ENCODE measurements at places on chromosomes 2 and 18.

DNA sequence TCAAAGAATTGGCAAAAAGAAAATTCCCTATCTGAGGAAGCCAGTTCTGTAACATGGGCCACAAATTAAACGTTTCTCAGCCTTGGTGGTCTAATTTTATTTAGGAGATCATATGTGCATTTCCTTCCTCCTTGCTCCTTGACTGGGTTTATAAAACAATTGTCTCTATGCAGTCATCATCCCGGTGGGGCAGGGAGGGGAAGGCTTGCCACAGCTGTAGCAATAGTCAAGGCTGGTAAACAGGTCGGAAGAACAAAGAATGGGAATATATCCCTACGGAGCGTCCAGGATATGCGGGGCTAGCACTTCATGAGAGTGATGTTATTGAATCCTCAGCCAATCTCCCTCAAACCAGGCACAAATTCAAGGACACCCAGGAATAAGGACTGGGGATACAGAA, 143.8 kb downstream of the RNF152 start:
- DNase-seq = no peak

DNA sequence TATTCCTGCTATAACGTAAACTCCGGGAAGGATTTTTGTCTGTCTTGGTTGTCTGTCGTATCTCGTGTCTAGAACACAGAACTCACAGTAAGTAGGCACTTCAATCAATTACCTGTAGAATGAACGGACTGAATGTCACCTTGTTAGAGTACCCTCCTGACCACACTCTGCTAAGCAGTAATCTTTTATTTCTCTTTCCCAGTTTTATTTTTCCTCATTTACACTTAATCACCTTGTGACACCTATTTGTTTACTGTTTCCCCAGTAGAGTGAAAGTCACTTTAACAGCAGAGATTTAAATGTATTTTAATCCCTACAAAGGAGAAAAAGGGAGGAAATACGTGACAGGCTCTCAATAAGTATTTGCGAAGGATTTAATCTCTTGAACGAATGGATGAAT, 514 bp upstream of the EPB41L5 start:
- DNase-seq = no peak

GRCh38 chr2:197931661-197932312, 127.4 kb downstream of the PLCL1 start:
- DNase-seq = peak; percentile 18

- no peak for DNase-seq
Measured at GRCh38 chr2:174873471-174873870, 109.2 kb upstream of the CHRNA1 start.

DNA sequence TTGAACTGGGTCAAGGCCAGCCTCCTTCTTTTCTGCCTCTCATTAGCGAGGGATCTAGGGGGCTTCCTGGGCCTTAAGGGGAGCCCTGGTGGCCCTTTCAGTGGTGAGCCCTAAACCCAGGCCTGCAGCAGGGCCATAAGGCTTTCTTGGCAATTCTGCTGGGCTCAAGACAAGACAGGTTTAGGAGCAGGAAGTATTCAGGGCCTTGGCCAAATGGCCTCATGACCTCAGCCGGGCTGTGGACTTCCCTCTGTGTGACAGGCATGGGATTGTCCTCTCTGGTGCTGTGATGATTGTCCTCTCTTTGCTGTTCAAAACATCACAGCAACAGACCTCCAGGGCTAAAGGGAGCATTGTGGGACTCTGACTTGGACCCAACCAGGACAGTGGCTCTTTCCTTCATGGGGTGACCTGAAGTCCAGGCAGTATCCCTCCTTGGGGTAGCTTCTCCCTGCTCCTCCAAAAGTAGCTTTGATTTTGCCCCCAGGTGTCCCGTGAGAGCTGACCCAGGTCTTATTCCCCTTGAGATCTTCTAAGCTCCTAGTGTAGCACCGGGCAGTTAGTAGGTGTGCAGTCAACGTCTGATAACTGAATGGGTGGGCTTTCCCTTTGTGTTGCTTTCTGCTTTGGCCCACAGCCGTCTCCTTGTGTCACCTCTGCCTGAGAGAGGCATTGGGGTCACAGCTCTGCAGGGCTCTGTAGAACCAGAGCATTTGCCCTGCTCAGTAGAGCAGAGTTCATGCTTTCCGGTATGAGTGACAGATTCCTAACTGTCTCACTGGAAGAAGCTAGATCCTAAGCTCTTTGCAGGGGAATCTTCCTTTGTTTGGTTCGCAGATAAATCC, 14.7 kb downstream of the FOSL2 start:
- no peak for DNase-seq

DNA sequence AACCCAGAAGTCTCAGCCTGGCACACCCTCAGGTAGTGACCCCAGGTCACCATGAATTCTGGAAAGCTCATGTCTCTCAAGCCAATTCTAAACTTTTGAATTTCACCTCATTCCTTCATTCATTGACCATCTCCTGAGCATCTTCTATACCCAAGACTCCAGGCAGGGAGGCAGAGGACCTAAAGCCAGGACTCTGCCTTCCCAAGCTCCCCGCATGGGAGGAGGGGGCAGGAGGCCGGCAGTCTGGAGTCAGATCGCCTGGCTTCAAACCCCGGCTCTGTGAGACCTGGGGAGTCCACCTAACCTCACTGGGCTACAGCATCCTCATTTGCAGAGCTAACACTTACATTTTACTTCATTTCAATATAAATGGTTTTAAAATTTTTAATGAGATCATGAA, 59.0 kb downstream of the SMAD7 start:
- DNase-seq = no peak

GRCh38 chr18:56391931-56392590, 246.3 kb downstream of the TXNL1 start:
- no peak for DNase-seq

DNA sequence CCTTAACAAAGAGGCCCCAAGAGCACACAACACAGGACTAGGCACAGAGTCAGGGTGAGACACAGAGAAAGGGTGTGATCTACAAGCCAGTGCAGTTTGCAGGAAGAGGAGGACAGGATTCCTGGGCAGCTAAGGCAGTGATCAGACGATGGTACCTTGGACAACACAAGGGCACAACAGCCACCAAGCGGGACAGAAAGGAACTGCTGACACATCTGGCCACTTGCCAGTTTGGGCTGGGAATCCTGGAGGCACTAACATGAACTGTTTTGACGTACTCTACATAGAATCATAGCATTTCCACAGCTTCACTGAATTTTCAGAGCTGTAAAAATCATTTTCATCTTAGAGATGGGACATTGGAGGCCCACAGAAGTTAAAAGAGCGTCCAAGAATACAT, 221.5 kb upstream of the SLC35G4 start:
- no peak for DNase-seq

DNA sequence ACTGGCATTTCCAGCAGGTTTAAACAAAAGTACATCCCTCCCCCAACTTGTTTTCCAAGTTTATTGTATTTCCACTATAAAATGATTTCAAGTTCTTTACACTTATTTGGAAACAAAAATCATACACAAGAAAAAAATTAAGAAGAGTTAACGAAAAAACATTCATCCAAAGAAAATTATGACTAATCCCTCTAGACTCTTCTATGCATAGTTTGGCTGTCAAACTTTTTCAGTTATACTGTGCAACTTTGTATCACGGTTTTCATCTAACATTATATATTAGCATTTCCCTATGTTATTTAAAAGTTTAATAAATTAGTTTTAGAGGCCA, 627 bp downstream of the WDCP start:
- no peak for DNase-seq

- DNase-seq = no peak
Measured at GRCh38 chr18:67969458-67969857, 452.9 kb upstream of the DSEL start.

DNA sequence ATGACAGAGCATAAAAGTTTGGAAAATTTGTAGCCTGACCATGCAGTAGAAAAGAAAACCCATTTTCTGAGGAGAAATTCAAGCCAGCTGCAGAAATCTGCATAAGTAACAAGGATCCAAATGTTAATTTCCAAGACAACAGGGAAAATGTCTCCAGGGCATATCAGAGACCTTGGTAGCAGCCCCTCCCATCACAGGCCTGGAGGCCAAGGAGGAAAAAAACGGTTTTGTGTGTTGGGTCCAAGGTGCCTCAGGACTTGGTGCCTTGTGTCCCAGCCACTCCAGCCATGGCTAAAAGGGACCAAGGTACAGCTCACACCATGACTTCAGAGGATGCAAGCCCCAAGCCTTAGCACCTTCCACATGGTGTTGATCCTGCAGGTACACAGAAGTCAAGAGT, 324.4 kb downstream of the ETAA1 start:
- DNase-seq = no peak

GRCh38 chr2:216294305-216294704, 78.0 kb downstream of the MARCHF4 start:
- DNase-seq = no peak

- no peak for DNase-seq
Measured at GRCh38 chr2:106020821-106021661, 173.1 kb downstream of the UXS1 start.

DNA sequence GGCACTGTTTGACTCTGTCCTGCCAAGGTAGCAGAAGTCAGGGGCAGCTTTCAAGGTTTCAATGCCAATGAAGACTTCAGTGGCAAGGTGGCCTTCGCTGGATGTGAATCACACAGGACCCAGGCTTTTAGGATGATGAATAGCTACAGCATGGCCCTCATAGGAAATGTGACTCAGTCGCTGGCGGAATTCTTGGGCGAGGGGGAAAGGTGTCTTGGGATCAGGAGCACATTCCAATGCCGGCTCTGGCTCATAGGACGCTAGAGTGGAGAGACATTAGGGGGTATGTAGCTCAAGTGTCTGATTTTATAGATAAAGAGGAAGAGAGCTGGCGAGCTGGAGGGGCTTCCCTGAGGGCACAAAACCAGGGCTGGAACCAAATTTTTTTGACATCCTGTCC, 68.6 kb downstream of the SMIM21 start:
- DNase-seq = no peak

GRCh38 chr2:31989946-31990345, 20.9 kb downstream of the MEMO1 start:
- no peak for DNase-seq

- no peak for DNase-seq
Measured at GRCh38 chr2:29375843-29376242, 260.6 kb downstream of the CLIP4 start.

DNA sequence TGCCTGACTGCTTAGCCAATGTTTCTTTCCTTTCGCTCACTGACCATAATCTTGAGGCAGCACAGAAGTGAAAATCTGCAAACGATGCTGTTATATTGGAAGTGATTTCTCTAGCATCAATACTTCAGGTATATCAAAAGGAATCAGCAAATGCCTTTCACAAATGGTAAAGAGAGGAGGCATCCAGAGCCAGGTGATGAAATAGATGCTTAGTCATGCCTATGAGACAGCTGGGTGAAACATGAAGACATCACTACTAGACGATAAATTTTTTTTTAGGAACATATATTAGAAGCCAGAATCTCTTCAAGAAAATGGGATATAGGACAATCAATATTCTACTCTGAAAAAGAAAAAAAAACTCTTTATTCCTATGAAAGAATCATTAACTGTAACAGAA, 249.2 kb upstream of the SLC39A10 start:
- no peak for DNase-seq

GRCh38 chr2:162509288-162509968, 165.5 kb downstream of the GCA start:
- DNase-seq = no peak

- DNase-seq = no peak
Measured at GRCh38 chr2:217905896-217906295, 96.9 kb downstream of the TNS1 start.

DNA sequence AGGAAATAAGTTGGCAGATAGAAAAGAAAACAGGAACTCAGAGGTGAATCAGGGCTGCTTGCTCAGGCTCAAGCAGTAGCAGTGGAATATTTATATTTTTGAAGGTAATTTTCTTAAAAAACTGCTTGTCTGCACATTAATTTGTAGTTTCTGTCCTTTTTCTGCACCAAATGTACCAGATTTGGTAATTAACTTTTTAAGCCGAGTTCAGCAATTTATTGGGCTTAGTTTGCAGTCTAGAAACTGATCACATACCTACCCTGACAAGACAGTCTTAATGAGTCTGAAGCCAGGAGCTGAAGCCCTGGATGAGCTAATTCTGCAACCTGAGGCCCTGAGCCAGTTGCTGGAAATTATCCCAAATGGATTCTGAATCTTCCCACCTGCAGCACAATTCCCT, 647.0 kb downstream of the TDRD15 start:
- no peak for DNase-seq

- DNase-seq = no peak
Measured at GRCh38 chr2:171972329-171972982, 27.3 kb upstream of the METAP1D start.

- DNase-seq = peak; percentile 50
Measured at GRCh38 chr2:62140426-62141141, 55.3 kb upstream of the B3GNT2 start.

GRCh38 chr2:33812707-33813106, 213.6 kb upstream of the FAM98A start:
- no peak for DNase-seq

DNA sequence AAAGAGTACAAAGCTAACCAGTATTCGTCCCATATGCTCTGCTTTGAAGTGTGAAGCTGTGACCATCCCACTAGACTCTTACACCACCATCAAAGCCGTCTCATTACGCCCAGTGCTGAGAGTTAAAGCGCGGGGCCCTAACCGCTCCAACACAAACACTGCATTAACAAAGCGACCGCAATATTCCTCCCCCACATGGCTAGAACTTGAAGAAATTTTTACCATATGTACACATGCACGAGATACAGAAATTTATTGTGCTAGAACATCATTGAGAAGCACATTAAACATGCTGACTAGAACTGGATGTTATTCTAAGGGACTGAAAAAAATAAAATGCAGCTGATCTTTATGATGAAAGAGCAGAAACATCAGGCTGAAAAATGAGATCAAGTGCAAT, 20.5 kb downstream of the FTCDNL1 start:
- no peak for DNase-seq

DNA sequence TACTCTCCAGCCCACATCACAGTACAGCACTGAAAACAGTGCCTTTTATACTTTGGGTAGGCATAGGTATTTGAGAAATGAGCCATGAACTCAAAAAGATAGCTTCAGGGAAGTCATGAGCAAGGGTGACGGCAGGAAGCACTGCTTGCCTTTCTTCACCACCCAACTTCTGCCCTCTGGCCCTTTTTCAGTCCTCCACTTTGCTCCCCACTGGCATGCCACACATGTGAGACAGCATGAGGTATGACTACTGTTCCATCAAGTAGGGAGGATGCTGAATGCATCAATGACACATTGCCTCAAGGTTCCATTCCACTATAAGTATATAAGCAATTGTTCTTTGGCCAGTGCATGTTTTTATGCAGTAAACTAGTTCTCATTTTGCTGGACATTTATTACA, 373.0 kb downstream of the NRXN1 start:
- DNase-seq = no peak

DNA sequence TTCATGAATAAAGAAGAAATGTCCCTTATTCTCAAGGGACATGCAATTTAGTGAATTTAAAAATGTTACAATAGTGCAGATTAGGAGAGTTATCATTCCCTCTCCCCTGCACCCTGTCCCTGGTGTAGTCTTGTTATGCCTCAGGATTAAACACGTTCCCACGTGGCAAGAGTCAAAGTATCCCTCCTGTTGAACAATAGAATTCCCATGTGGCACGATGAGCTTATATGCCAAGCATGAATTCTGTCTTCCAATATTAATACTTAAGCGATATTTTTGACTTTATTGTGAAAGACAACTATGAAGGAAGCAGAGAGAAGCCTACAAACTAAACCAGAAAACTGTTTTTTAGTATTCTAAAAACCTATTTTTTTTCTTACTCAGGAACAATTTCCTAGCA, 36.7 kb upstream of the SPAG16 start:
- no peak for DNase-seq
